Smooth muscle cell of bladder (primary cell): ENCODE measurements at places on chromosomes 4 and X. TPM values are rescaled to one million over a fixed set of nuclear protein-coding genes. Genes with fewer than 3 reads are reported as not detected.

ZNF718 gene
- total RNA-seq = 1.7 and 3.6 TPM in 2 replicates

N4BP2 gene
- total RNA-seq = 3.9 and 6.3 TPM in 2 replicates

ABLIM2 gene
- total RNA-seq = 0.09 and 0.14 TPM in 2 replicates

PDLIM3 gene
- 15.8 and 28.3 TPM in 2 replicates for total RNA-seq
